ENCODE measurements at places on chromosomes 3 and 15.

- H3K4me1 ChIP-seq: peaks cover 22% of the 10 kb centered on the region
- H3K27ac ChIP-seq: no peak overlapping the region
- peaks cover 31% of the 10 kb centered on the region for H3K36me3 ChIP-seq
Observed at GRCh38 chr3:119669906-119670570, 7.2 kb downstream of the COX17 start.

DNA sequence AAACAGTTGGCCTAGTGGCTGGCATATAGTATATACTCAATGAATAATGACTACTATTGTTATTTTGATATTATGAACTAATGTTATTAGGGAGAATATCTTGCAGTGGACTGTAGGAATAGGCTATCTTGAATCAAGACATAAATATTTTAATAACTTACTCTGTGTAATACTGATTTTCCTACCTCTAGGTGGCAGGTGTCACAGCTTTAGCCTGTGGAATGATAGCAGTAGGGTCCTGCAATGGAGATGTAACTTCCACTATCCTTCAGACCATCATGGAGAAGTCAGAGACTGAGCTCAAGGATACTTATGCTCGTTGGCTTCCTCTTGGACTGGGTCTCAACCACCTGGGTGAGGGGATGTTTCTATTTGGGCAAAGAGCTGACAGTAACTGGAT lies 6.5 kb downstream of the PSMD2 start:
- peaks cover 65% of the 10 kb centered on the region for H3K36me3 ChIP-seq
- no peak for DNase-seq
- H3K27me3 ChIP-seq: no peaks in the 10 kb centered on the region

GRCh38 chr15:81604713-81605112 lies 230.7 kb upstream of the TMC3 start:
- no peaks in the 10 kb centered on the region for H3K4me1 ChIP-seq
- H3K4me3 ChIP-seq: no peak overlapping the region
- peaks cover 3% of the 10 kb centered on the region for H3K36me3 ChIP-seq
- H3K27me3 ChIP-seq: peaks cover 8% of the 10 kb centered on the region
- no peak overlapping the region for H3K27ac ChIP-seq

- no peak within 1 kb of the TSS for H3K4me3 ChIP-seq
- no peak within 1 kb of the TSS for H3K27ac ChIP-seq
Observed at GRCh38 chr3:192727032-192727847, at the start of gene FGF12. Gene FGF12 (minus strand): TSS chr3:192727541.

DNA sequence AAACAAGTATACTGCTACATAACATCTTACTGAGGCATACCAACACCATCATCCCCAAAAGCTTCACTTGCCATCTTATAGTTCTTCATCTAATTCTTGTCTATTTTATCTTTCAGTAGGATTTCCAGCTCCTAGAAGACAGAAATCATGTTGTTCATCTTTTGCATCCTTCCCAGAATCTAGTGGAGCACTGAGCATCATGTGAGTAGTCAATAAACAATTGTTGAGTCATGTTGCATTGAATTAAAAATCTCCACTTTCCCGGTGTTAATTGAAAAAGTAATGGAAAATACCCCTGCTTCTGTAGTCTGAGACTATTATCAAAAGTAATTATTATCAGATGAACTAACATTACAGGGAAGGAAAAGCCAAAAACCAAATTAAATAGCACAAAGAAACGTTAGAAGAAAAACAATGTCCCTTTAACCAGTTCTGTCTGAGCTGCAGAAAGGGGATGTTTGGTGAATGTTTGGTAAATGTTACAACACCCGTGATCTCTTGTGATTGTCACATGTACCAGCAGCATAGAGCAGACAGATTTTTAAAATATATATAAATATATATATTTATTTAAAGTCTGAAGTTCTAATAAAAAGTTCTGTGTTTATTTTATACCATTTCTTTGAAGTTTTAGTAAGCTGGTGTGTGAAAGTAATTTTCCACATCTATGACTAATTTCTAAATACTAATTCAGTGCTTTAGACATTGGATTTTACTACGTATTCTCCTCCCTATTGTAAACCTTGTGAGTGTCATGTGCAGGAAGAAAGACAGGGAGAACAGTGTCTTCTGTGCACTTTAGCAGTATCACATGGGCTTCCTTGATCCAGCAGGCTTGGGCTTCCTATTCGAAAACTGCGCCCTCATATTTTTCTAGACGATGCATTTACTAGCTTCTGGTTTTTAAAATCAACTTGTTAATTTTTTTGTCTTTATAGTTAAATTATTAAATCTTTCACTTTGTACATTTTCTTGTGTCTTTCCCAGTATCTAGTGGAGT lies 85.6 kb downstream of the RAP2B start:
- no peaks in the 10 kb centered on the region for H3K36me3 ChIP-seq
- no peak overlapping the region for H3K4me3 ChIP-seq
- H3K27ac ChIP-seq: no peak overlapping the region
- no peak for DNase-seq
- peaks cover 29% of the 10 kb centered on the region for H3K4me1 ChIP-seq

DNA sequence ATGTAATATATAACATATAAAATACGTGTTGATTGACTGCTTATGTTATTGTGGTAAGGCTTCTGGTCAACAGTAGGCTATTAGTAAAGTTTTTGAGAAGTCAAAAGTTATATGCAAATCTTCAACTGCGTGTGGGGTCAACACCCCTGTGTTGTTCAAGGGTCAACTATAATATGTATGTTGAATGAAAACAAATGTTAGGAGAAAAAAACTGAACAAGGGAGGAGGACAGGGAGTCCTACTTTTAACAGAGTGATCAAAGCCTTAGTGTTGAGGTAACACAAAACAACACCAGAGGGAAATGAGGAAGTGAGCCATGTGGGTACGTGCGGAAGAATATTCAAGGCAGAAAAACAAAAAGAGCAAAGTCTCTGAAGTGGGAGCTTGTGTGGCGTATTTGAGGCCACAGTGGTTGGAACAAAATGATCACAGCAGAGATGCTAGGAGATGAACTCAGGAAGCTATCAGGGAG lies 62.5 kb downstream of the SFMBT1 start:
- peaks cover 2% of the 10 kb centered on the region for H3K36me3 ChIP-seq
- H3K4me3 ChIP-seq: peak overlapping the region; percentile 31
- peak overlapping the region; percentile 85 for H3K27ac ChIP-seq
- peak; percentile 81 for DNase-seq

DNA sequence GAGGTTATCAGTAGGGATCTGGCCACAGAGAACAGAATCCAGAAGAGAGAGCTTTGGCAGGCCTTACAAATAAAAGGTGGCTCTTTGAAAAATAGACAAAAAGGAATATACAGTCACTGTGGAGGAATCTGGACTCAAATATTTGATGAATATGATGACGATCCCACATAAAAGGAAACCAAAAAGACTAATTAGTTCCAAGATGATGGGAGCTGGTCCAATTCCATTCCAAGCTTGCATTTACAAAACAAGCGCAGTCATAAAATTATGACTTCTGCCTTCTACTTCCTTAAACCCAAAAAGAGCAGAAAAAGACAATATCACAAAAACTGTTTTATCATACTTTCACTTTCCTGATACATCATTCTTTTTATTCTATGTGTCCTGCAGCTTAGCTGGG lies 285.8 kb downstream of the DIPK2A start:
- no peak for DNase-seq
- no peak overlapping the region for H3K27ac ChIP-seq
- H3K36me3 ChIP-seq: no peaks in the 10 kb centered on the region
- no peaks in the 10 kb centered on the region for H3K4me1 ChIP-seq
- H3K4me3 ChIP-seq: no peak overlapping the region

GRCh38 chr3:41682382-41682781 lies 279.5 kb downstream of the ULK4 start:
- H3K36me3 ChIP-seq: peaks cover 6% of the 10 kb centered on the region
- H3K4me3 ChIP-seq: no peak overlapping the region
- DNase-seq: no peak
- no peaks in the 10 kb centered on the region for H3K4me1 ChIP-seq
